Stimulated activated CD8-positive, alpha-beta memory T cell treated with anti-CD3 and anti-CD28 coated beads, Interleukin-2, amount 100 ng/mL, for 1 hour (primary cell): ENCODE measurements at places on chromosomes 16 and 17.

DNA sequence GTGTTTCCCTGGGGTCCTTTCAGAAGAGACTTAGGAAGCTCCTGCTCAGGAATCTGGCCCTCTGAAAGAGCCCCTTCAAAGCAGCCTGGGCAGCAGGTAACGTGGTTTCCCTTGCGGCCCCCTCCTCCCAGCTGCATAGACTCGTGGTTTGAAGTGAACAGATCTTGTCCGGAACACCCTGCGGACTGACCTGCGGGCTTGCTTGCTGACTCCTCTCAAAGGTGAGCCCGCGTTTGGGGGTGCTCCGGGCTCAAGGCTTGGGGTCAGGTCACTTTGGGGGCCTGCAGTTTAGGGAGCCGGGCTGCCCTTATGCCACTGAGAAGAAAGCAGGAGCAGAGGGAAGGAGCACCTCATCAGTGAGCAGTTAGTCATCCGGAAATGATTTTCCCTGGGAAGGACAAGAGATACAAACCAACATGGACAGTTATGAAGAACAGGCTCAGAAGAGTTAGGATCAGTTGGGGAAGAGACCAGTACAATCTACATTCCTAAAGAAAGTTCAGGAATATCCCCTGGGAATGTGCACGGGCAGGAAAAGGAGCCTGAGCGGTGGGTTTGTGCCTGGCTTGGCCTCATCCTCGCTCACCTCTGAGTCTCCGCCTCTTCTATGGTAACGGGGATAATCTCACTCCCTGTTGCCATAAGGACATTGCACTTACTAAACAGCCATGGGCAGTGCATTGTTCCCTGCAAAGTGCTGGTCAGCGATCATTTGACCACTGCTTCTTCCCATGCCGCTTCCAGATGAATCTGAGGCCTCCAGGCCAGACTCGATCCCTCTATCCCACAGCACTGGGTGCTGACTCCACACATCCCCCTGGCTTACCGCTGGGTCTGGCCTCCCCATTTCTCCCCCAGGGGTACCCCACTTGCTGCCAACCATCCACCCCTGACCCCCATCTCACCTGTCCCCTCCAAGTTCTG is 10.0 kb downstream of the LDHD start:
- DNase-seq: no peak

- DNase-seq: peak; percentile 14
These were observed 58.5 kb downstream of the HS3ST3B1 start for GRCh38 chr17:14359163-14360020.

DNA sequence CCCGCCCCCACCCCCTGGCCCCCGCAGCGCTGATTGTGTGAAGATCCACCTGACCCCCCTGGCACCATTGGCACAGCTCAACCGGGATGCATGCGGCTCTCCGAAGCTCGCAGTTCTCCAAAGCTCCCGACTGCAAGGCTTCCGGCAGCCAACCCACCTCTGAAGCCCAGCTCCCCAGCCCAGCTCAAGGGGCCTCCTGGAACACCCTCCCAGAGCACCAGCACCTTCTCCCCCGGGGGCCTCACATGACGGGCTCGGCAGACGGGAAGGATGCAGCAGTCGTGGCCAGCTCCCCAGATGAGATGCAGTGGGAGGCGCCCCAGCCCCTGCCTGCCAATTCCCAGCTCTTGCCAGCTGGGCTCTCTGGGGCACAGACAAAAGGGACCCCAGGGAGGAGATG is 215.3 kb downstream of the ZNF423 start:
- no peak for DNase-seq

DNA sequence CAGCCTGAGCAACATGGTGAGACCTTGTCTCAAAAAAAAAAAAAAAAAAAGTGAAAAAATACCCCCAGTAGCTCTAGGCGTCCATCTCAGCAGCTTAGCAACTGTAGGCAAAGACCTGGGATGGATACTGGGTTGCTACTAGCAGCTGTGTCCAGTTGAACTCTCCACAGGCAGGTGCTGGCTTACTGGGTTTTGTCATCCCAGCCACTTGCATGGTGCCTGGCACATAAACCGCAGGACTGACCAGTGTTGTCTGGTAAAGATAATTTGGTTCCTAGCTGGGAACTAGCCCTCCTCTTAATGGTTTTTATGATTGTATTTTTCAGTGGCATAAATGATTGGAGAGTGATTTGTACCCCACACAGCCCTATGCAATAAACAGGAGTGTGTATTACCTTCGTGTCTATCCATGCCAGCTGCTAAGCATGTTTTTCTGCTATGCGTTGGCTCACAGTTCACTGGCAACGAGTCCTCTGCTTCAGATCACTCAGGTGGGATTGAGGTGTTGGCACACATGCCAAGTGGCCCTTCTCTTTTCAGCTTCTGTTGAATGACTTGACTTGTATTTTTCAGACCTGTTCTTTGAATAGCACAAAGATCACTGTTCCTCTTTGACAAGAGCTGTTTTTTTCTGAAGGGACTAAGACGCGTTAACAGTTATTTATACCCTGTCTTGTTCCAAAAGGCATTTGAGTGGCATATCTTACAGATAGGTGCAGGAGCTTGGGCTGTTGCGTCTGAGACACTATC is 352.9 kb downstream of the SNX29 start:
- DNase-seq: no peak

DNA sequence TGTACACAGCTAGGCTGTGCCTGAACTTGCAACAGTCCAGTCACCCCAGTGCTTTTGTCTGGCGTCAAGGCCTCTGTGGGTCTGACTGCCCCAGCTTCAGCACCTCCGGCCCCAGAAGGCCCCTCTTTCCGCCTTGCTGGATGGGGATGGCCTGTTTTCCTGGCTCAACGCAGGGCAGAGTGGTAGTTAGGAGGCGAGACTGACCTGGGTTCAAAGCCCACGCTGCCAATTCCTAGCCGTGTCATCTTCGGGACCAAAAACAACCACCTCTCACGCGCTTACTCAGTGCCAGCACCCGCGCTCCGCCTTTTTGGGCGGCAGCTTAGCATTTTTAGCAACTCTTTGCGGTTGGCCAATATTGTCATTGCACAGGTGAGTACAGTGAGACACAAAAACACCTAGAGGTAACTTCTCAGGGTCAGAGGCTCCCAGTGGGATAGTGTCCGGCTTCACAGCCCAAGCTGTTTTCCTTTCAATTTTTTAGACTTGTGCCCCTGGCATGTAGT is 4.6 kb downstream of the MYBBP1A start:
- no peak for DNase-seq
